Left colon (tissue), 2 donors: ENCODE measurements at places on chromosomes 12 and 14. TPM values are rescaled to one million over a fixed set of nuclear protein-coding genes. Genes with fewer than 3 reads are reported as not detected.
A peak's percentile ranks its signal among the peaks of the same experiment; 100 is the strongest.

- DNase-seq = no peak
Measured at GRCh38 chr12:120369603-120370342, 809 bp upstream of the MSI1 start.

DNA sequence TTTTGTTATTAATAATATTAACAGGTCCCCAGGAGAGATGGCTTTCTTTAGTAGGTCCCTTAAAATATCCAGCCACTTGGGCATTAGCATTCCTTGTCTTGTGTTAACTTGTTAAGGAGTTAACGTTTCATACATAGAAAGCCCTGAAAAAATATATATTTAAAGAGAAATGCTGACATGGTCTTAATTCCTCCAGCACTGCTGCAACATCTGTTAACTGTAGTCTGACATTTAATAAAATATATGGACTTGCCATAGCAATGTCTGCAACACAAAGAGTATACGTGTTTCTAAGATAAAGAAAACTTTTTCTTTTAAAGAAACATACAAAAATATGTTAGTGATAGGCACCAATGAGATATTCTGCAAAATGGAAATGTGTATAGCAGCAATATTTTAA lies 10.0 kb downstream of the SLC38A4 start:
- no peak for DNase-seq

DNA sequence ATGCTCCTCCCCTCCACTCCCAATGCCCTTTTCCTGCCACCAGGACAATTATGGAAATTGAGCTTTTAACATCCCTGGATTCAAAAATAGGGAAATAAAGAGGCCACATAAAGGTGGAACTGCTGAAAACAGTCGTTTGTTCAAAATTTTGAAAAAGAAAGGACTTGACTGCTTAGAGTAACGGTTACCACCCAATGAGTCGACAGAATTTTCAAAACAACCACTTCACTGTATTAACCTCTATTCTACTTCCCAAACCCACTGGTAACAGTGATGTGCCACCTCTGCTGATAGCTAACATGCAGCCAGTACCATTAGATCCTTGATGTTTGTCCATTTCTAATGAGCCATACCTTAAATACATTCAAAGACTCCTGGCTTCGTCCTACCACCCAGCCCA lies 4.9 kb downstream of the ST8SIA1 start:
- DNase-seq = no peak

DNA sequence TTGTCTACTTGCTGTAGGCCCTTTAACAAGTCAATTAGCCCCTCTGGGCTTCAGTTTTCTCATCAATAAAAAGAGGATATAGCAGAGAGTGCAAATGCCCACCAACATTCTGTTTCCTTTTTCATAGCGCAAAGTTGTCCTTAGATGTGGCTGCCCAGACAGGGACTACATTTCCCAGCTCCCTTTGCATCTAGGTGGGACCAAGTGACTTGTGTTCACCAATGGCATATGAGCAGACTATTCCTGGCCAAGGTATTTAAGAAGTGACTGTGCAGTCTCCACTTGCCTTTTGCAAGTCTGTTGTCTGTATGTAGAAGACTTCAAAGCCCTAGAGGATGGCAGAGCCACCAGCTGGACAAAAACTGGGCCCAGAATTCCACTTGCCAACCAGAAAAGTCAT lies 59.7 kb downstream of the DAO start:
- DNase-seq = no peak

GRCh38 chr12:61765926-61766325 lies 494.3 kb upstream of the USP15 start:
- DNase-seq = no peak

The INHBC gene
- total RNA-seq = not detected

DNA sequence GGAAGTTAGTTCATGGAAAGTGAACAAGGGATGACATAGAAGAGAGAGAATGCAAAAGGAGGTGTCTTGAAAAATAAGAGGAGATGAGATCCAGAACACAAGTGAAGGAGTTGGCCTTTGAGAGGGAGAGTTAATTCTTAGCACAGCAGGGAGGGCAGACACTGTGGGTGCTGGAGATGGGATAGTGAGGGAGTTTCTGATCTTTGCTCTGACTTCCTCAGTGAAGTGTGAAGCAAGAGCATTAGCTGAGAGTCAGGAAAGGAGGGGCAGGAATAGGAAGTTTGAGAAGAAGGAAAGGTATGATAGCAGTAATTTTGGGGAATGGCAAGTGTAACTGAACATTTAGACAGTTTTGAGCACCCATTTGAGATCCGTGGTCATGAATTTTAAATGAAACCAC lies 75.8 kb upstream of the COCH start:
- DNase-seq = no peak

DNA sequence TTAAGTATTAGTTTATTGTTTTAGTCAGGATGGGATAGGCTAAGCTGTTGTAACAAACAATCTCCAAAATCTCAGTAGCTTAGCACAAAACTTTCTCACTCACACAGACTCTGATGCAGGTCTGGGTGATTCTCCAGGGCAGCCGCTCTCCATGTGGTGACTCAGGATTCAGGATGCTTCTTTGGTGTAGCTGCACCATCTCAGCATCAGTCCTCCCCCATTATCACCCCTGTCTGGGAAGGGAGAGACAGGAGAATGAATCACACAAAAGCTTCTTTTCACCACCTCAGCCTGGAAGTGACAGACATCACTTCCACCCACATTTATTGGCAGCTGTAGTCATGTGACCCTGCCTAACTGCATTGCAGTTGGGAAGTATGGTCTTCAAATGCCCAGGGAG lies 142.3 kb downstream of the DICER1 start:
- no peak for DNase-seq

- DNase-seq = no peak
Measured at GRCh38 chr12:49969027-49969426, 3.7 kb upstream of the AQP6 start.

The FERMT2 gene
- total RNA-seq = 6.7 TPM

The CD163 gene
- total RNA-seq = 29.8 TPM

DNA sequence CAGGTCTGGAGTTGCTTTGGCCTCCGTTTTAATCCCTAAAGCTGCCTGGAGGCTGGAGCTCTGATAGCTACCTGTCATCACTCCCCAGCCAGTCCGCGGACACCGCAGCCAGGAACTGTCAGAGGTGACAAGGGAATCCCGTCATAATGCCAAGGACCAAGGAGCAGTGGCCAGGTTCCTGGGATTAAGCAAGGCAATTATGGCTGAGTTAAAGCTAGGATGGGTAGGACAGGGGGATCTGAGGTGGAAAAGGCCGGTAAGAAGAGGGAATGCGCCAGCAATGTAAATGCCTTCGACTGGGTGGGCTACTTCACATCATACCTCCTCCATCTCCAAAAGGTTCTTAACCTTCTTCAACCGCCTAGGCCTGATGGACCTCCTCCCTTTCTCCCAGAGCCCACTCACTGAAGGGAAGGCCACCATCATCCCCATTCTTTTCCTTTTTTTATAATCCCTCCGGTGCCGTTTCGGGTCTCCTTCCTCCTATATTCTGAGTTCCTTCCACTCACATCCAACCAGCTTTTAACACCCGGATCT lies 1.9 kb downstream of the PPP1R3E start:
- peak; percentile 54 for DNase-seq

- no peak for DNase-seq
Measured at GRCh38 chr12:127280393-127281275, 986.3 kb upstream of the TMEM132C start.
